ENCODE measurements at places on chromosomes 7 and 10.

- no peak for DNase-seq
Measured at GRCh38 chr7:134129856-134130523, 2.9 kb downstream of the LRGUK start.

- no peak for DNase-seq
Measured at GRCh38 chr10:28047061-28047460, 48.2 kb upstream of the ODAD2 start.

- DNase-seq = no peak
Measured at GRCh38 chr7:142716596-142716995, 32.7 kb upstream of the PRSS1 start.

- DNase-seq = no peak
Measured at GRCh38 chr10:3397231-3397630, 224.6 kb upstream of the PITRM1 start.

- no peak for DNase-seq
Measured at GRCh38 chr10:114973306-114973705, 35.3 kb downstream of the TRUB1 start.

DNA sequence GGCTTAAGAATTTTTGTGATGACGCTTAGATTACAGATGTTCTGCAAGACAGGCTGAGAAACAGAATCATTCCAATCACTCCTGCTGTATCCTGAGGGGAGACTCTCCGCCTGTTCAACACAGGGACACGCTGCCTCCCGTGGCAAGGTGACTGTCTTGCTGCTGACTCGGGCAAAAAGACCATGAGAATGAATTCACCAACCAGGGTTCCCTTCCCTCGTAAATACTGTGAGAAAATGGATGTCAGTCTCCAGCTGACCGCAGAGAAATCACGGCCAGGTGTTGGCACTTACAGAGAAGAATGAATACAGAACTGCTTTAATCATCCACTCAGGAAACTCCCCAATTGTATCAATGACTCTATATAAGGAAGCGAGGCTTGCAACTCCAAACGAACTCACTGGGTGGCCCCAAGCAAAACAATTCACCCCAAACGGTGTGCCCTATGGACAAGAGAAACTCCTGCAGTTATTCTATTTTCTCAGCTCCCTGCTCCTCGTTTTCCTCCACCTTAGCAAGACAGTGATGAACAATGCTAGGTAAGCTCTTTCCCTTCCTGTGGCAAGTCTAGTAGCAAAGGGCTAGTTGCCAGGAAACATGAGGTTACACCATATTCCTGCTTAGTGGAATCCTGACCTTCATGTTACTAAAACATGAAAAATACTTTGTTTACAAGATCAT lies 22.8 kb downstream of the GNA12 start:
- no peak for DNase-seq

Measured in activated B cell treated with CpG ODN at 0.5 μM for 24 hours (primary cell).